ENCODE measurements at places on chromosomes 7 and 10.

DNA sequence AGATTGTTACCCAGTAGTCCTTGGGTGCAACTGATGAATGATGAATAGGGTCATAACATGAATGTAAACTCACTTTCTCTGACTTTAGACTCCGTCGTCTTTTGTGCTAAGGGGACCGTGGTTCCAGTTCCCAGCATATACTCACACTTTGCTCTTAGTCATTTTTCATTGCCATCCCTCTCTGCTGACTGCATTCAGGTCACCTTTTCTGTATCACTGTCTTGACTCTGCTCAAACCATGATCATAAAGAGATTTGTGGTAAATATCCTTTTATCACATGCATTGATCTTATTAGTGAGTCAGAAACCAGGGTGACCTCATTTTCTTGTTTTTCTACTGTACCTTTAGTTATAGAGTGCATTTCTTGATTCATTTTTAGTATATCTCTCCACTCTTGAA is 141.1 kb upstream of the AGR3 start:
- DNase-seq, result no peak

GRCh38 chr7:69373171-69374043 is 224.9 kb upstream of the AUTS2 start:
- peak; percentile 36 for DNase-seq

DNA sequence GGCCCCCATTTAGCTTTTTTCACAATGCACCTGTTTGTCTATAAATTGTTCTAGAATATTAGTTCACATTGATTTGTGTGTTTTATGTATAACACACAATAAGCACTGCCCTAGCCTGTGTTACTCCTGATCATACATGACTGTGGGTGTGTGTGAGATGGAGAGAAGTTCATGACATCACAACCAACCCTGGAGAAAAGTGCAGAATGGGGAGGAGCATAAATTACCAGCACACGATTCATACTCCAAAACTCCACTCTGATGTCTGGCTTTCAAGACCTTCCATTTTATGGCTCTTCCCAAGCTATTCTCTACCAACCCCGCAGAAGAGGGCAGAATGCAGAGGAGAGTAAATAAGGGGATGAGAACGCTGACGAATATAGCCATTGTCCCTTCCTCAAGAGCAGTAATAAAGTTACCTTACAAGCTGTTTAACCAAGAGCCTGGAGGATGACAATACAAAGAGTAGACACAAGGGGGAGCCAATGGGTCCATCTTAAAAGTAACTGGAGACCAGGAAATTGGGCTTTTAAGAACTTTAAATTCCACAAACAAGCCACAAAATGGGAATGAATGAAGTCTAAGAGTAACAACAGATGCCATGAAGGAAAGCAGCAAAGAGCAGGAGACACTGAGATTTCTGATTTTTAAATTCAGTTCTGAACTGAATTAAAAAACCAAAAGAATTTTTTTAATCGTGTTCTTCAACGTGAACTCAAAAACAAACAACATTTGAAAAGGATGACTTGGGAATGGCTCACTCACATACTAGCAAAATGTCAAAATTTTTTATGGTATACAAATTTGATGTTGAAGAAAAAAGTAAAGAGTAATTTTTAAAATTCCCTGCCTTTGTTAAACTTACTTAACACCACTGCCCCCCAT is 159.6 kb downstream of the PARD3 start:
- DNase-seq, result peak; percentile 76

DNA sequence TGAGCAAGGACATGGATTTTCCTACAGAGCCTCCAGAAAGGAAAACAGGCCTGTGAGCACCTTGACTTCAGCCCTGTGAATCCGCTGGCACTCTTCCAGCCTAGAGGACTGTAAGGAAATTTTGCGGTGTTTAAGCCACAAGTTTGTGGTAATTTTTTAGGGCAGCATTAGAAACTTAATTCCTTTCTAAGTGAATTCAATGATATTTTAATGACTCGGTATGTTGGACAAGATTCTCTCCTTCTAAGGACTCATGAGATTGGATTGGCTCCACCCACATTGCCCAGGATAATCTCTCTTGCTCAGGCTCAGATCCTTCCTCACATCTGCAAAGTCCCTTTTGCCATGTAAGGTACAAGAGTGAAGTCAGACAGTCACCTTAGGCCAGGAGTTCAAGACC is 4.5 kb downstream of the LYZL2 start:
- peak; percentile 46 for DNase-seq

- no peak for DNase-seq
Measured at GRCh38 chr10:111556666-111557065, 479.8 kb downstream of the ADRA2A start.

DNA sequence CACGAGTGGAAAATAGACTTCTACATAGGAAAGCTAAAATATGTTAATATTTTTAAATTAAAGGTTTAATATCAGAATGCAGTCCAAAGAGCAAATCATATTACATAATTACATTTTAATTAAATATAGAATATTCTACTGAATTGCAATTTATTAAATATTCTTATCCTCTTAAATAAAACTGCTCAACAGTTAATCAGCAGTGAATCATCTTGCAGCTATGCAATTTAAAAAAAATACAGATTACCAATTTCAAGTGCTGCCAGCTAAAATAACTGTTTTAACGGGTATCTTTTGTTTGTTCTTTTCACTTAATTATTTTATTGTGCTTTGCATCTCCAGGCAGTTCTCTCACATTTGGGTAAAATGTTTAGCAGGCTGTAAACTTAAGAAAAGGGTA is 82.2 kb downstream of the ZNRF2 start:
- DNase-seq, result peak; percentile 36

GRCh38 chr10:51860257-51860656 is 160.9 kb upstream of the CSTF2T start:
- DNase-seq, result peak; percentile 83

DNA sequence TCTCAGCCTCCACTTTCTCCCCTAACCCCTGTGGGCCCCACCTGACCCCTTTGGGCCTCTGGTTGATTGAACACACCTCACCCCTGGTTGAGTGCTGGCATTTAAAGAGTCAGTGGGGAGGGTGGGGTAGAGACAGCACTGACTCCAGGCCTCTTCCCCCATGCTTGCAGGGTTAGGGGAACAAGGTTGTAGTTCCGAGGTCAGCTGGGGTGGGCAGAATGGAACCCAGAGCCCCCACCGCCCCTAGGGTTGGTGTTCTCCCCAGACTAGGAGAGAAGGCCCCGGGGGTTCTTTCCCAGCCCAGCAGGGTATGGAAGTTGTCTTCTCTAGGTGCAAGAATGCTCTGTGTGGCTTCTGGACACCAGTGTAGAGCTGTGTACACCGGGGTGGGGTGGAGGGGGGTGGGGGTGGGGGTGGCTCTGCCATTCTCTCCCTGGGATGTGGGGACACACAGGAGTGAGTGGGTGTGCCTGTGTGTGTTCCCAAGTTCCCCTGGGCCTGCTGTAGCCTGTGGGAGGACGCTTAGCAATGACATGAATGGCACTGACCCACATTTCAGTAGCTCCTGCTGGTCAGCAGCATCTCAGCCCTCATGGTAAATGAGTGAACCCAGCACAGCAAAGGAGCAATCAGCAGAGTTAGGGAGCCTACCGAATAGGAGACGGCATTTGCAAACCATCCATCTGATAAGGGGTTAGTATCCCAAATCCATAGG is 33.6 kb downstream of the PRF1 start:
- DNase-seq, result no peak

- DNase-seq, result no peak
Measured at GRCh38 chr10:16570731-16571130, 49.1 kb upstream of the C1QL3 start.

- peak; percentile 30 for DNase-seq
Measured at GRCh38 chr10:21092683-21093524, 195.8 kb upstream of the NEBL start.

GRCh38 chr7:16564023-16564380 is 37.4 kb downstream of the LRRC72 start:
- DNase-seq, result no peak

DNA sequence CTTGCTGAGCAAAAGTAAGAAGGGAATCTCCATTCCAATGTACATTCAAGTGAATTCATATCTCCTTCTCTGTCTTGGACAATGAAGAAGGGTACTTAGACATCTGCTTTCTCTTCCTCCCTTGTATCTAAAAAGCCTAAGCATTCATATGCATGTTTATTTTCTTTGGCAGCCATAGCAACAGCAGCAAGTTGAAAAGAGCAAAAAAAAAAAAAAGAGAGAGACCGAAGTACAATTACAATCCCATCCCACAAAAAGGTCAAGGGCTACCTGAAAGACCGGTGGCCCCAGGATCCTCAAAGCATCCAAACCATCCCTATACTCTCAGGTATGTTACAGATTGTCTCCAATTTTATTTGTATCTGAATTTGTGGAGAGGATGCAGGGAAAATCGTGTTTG is 4.1 kb downstream of the OR2F1 start:
- no peak for DNase-seq

GRCh38 chr7:70416347-70416985 is 715.5 kb upstream of the GALNT17 start:
- no peak for DNase-seq

GRCh38 chr7:154879629-154880028 is 123.3 kb downstream of the PAXIP1 start:
- DNase-seq, result no peak

DNA sequence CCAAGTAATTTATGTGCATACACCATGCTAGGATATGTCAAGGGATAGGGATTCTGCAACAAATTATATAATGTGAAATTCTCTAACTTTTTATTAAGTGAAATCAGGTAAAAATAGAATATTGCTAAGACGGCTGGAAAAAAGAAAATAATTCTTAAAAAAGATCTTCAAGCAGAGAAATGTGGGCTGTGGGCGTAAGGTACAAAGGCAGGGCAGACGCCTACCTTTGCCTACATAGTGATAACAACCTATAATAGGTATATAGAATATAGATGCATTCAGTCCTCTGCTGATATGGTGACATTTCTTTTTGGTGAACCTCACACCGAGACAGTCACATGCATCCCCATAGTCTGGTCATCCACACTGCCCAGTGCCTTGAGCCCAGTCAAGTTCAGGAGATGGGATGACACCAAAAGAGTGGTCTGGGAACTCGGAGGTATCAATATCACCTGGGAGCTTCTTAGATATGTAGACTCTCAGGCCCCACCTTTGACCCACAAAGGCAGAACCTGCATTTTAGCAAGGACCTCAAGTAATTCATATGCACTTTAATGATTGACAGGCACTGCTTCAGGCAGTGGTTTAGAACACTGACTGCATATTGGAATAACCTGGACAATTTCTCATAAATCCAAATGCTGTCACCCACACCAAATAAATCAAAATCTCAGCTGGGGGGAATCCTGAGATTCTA is 57.5 kb upstream of the ARL4A start:
- no peak for DNase-seq

DNA sequence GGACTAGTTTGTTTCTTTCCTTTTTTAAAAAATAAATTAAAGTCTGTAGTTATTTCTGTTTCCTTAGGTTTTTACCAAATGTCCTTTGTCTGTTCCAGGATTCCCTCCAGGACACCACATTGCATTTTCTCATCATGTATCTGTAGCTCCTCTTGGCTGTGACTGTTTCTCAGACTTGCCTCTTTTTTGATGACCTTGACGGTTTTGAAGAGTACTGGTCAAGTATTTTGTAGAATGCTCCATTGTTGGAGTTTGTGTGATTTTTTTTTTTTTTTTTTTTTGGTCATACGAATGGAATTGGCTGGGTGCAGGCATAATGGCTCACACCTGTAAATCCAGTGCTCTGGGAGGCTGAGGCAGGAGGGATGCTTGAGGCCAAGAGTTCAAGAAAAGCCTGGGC is 127.1 kb upstream of the BMPER start:
- no peak for DNase-seq

- DNase-seq, result no peak
Measured at GRCh38 chr7:137337902-137338301, 5.6 kb downstream of the PTN start.

DNA sequence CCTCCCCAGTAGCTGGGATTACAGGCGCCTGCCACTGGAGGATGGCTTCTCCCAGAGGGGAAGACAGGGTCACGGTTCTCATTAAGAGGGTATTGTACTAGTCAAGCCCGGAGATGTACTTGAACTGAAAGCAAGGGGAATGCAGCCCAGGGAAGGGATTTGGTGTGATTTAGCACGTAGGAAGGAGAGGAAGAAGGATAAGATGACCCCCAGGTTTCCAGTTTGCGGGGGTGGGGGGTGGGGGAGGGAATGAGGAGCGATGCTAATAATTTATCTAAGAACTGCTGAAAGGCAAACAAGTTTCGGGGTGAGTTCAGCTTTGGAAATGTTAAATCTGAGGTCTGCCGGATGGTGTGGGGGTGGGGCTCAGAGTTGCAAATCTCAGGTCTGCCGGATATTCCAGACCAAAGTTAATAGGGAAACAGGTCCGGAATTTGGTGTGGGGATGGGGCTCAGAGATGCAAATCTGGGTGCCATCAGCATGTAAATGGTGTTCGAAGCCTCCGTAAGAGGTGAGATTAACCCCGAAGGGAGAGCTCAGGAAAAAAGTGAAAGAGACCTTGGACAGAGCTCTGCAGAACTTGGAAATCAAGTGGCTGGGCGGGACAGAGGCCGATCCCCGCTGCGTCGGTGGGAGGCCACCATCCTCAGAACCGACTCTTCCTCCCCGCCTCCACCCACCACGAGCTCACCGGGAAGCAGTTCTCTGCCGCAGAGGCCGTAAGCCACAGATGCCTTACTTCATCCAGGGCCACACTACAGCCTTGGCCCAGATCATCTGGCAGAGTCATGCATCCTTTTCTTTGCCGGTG is 1.6 kb upstream of the SEPHS1 start:
- peak; percentile 59 for DNase-seq

DNA sequence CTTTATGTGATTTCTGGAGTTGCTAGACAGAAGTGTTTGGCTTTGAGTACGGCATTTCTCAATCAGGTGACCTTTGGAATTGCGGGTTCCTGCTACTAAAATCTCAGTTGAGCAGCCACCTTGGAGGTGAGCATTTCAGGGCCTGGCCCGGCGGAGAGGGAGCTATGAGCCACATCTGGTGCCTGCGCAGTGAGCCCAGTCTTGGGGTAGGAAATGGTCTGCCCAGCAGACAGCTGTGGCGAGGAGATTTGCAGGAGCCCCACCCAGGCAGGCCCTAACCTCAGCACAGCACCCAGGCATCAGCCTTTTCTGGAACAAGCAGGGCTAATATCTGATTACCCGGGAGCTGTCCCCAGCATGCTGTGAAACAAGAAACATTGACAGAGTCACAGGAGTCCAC is 547.9 kb upstream of the FOXK1 start:
- DNase-seq, result no peak

All from fibroblast of mammary gland (primary cell).